ENCODE measurements at places on chromosomes 3 and 15.
A peak's percentile ranks its signal among the peaks of the same experiment; 100 is the strongest.

- DNase-seq, result no peak
Measured at GRCh38 chr3:38950581-38950980, 101.2 kb downstream of the SCN11A start.

GRCh38 chr3:195811756-195812155, at the start of gene MUC4:
TSS of gene MUC4 (minus strand) at chr3:195811929. CDS start at chr3:195811817, 112 bp downstream.
- DNase-seq, result no peak

- no peak for DNase-seq
Measured at GRCh38 chr15:42716626-42717025, 20.3 kb downstream of the CDAN1 start.

DNA sequence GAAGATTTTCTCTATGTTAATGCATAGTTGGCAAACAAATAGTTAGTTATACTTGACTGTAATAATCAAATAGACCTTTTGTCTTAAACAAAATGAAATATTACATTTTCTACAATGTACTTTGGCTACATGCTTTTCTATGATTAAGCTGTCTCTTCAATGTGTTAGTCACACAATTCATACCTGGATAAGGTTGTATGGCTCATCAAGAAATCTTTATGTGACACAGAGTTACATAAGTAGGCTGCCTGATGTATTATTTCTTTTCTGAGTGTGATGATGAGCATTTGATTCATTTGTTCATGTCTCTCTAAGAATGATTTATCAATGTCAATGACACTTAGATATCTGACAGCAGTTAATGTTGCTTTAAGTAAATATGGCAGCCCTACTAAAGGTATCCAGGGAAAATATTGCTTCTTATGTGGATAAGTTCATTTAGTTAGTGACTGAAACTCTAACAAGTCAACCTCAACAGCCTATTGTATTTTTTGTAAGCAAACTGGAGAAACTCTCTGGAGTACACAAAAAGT, 157.4 kb upstream of the SOX2 start:
- no peak for DNase-seq

DNA sequence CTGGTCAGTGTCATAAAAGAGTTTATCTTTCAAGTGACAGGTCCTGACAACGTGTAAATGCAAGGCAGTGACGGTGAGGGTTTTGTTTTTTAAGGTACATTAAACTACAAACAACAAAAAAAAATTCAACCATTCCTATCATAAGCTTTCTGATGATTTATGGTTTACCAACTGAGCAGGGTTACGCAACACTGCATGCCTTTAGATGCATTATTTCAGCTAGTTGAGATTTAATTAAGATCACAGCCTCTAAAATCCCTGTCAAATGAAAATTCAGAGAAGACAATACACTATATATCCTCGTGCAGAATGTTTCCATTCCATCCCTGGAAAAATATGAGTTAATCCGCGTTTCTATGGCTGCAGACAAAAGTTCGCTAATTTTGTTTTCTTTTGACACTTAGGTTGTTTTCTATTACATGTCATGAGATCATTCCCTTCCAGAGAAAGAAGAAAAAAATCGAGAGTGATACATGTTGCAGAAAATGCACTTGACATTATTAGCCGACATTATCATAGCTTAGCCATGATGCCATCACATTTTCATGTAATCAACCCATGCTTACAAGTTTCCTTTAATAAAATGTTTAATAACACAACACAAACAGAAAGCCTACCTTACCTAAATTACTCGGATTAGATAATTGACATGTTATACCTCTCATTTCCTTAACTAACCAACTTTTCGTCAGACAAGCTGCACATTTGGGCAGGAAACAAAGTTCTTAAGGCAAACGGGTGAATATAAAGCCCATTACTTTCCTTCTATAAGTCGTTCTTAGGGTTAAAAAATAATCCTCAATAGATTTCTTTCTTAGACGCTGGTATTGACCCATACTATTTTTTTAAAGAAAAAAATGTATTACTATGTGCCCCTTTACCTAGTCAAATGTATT, 521.2 kb downstream of the FOXP1 start:
- DNase-seq, result no peak

DNA sequence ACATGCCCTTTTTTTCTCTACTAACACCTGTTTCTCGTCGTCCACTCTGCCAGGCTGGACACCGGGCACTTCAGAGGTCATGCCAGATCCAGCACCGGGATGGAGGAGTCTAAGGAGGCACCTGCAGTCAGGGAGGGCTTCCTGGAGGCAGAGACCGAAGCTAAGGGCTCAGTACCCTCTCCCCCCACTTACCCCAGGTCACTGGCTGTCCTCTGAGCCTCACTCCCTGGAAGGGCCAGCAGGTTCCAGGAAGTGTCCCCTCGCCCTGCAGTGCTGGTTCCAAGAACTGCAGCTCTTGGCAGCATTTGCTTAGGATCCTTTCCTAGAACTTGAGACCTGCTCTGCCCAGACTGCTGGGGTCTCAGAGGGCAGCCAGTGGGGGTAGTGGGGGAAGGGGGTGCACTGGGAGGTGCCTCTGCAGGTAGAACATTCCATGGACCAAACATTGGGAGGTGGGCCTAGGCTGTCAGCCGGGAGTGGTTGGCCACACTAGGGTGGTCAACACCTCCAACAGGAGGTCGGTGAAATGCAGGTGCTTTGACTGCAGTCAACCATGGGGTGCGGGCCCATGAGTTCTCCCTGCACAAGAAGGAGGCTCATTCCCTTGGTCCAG, 11.3 kb downstream of the CISH start:
- no peak for DNase-seq

- DNase-seq, result no peak
Measured at GRCh38 chr3:108041253-108041652, 49.6 kb downstream of the CD47 start.

DNA sequence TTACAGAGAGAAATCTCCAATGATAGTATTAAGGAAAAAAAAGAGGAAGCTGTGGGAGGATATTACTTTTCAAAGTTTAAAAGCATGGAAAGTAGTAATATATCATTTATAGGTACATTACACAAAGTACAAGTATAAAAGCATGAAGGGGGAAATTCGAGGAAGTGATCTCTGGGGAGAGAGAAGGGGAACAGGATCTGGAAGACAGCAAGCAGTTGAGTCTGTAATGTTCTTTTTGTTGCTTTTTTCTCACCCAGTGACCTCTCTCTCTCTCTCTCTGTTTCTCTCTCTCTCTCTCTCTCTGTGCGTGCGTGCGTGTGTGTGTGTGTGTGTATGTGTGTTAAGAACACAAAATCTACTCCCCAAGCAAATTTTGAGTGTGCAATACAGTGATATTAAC, 10.2 kb downstream of the C3orf20 start:
- DNase-seq, result no peak

DNA sequence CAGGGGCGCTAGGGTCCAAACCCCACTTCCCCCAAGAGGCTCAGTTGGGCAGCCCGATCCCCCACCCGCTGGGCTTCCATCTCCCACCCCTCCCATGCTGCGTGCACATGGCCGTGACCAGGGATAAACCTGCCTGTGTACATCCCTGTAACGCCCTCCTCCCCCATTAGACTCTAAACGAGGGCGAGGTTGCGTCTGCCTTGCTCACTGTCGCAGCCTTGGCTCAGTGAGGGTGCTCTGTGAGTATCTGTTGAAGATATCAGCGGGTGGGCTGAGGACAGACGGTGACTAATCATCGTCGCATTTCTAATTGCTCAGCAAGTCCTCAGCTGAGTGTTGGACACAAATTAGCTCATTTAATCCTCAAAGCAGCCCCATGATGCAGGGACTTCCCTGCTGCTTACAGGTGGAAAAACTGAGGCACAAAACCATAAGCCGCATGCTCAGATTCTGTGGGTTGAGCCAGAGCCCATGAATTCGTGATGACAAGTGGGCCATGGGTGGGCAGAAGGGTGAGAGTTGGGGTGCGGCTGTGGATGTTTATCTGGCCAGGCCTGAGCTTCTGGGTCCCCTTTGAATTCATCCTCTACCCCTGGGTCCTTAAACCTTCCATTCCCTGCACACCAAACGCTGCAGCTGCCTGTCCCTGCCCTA, 26.0 kb downstream of the FBLN2 start:
- no peak for DNase-seq

GRCh38 chr15:51227940-51228732, 110.3 kb downstream of the CYP19A1 start:
- DNase-seq, result no peak

GRCh38 chr15:99986297-99987118, 253.3 kb upstream of the LYSMD4 start:
- DNase-seq, result no peak

- no peak for DNase-seq
Measured at GRCh38 chr15:62462721-62463120, 297.6 kb upstream of the C2CD4B start.

DNA sequence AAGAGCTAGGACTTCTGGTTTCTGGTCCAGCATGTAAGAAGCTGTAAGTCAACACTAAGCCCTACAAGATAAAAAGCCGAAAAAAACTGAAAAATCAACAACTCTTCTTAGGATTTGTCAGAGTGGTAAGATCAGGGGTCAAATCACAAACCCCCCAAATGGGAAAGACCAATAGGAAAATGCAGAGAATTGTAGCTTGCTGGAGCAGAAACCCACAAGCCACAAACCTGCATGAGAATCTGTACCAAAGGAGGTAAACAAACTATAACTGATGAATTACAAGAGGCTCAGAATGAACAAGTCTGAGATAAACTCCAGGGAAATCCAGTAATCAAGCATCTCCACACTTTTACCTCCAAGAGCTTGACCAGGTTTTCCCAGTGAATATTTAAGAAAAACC, 36.0 kb downstream of the RFX7 start:
- DNase-seq, result no peak

GRCh38 chr15:31228980-31229826, 97.4 kb upstream of the KLF13 start:
- DNase-seq, result no peak

DNA sequence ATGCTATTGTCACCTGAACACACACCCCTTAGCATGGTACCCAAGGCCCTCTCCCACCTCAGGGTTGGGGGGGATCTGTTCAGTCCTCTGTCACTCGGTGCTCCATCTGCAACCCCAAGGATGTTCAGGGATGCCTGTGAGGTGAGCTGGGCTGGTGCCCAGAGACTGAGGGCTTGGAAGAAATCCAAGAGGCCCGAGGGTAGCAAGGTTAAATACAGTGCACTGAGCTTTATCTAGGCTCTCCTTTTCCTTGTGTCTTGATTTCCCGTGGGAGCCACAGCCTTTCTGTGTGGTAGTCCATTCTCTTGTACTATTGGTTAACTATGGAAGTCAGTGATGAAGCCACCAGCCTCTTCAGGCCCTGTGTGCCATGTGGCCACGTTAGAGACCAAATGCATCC, 18.7 kb upstream of the WNT5A start:
- no peak for DNase-seq

- no peak for DNase-seq
Measured at GRCh38 chr15:94912760-94913159, 681.4 kb downstream of the MCTP2 start.

DNA sequence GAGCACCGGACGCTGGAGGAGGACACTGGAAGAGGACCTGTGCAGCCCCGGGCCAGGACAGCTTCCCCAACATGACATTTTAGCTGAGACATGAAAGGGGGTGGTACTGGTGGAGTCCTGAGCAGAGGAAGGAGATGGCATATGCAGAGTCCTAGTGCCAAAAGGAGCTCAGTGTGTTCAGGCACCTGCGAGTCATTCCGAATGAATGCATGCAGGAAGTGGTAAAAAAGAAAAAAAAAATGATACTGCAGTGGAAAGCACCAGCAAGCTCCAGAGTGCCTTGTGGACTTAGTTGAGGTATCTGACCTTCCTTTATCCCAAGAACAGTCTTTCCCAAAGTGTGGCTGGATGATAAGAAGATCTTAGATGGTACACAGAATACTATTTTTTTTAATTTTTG, 6.6 kb upstream of the ZNF148 start:
- peak; percentile 13 for DNase-seq

GRCh38 chr3:115042351-115042750, 104.7 kb downstream of the ZBTB20 start:
- no peak for DNase-seq

- no peak for DNase-seq
Measured at GRCh38 chr3:52696830-52697631, 8.6 kb downstream of the GLT8D1 start.

DNA sequence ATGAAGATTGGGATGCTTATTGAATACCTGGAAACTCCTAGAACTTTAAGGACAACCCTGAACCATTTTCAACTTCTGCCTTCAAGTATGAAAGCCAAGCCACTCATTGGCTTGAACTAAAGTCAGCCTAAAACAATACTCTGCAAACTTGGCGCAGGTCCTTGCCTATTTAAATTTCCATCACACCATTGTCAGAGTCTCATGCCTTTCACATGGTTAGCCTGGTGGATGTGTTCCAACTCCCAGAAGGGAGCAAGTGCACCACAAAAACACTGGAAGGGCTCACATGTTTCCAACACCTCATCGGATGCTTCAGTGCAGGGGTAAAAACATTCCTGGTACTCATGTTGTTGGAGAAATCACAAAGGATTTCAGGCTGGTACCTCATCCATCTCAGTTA, 511.6 kb upstream of the MDFIC2 start:
- no peak for DNase-seq

DNA sequence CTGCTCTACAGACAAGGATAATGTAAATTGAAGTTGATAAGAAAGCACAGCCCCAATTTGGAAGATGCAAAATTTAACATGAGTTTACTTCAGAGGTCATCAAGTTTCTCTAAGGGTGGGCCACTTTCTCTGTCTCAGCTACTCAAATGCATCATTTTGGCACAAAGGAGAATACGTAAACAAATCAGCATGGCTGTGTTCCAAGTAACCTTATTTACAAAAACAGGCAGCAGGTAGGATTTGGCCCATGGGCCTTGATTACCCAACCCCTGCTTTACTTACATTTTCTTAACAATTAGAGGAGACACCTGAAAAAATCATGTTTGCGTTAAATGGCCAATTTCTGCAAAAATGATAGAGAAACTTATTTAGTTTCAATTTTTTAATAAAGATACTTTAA, 181.7 kb downstream of the GBE1 start:
- no peak for DNase-seq

DNA sequence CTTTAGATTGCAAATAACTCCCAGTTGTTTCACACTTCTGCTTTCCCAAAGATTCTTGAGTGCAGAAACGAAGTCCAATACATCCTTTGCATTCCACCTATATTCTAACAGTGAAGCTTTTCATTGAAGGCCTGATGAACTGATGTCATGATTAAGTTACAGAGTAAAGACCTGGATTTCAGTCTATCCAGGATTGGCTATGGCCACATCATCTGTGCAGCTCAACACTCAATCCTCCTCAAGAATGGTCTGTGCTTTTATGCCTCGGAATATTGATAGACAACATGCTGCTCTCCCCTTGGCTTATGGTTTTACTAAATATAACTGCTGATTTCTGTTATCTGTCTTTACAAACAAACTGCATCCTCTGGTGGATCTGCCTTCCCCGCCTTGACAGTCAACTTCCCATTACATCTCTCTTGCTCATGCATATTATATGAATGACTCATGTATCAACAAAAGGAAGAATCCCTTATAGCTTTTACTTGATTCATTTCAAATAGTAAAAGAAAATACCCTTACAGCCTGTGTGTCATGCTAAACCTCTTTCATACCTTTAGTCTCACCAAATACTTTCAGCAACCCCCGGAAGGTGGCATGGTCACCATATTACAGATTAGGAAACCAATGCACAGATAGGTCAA, 59.5 kb downstream of the SCN11A start:
- no peak for DNase-seq

GRCh38 chr3:11413071-11413470, 140.9 kb downstream of the ATG7 start:
- DNase-seq, result no peak
